ENCODE measurements at places on chromosomes 7 and 10.

DNA sequence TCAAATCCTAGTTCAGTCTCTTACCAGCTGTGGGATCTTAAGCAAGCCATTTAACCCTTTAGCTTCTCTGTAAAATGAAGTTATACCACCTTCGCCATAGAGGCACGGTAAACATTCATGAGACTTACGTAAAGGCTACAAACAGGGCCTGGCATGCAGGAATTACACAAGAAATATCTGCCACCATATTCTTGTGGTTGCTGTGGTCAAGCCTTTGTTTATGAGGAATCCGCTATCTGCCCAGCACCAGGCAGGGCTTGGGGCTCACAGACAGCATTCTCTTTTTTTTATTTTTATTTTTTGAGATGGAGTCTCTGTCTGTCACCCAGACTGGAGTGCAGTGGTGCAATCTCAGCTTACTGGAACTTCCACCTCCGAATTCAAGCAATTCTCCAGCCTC, 9.9 kb downstream of the AIFM2 start:
- DNase-seq: no peak

- no peak for DNase-seq
Observed at GRCh38 chr10:1377740-1378397, 321.7 kb downstream of the WDR37 start.

DNA sequence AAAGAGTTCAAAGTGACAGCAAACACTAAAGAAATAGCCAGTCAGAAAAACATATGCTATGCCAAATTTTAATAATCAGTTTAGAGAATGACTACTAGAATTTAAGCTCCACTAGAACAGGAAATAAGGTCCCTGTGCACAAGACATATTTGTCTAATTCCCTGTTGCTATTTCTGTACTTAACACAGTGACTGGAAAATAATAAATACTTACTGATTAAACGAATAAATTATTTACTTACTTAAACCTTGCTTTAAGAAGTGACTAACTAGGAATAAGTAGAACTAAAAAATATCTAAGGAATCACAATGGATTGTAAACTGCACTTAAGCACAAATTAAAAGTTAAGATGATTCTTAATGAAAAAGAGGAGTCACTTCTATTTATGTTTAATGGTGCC, 22.3 kb downstream of the NPS start:
- no peak for DNase-seq

- DNase-seq: no peak
Observed at GRCh38 chr10:117266400-117266799, 25.5 kb downstream of the SLC18A2 start.

- no peak for DNase-seq
Observed at GRCh38 chr7:20227291-20227795, 10.2 kb upstream of the MACC1 start.

Measured in GM13977 (cell line).